Peyer's patch (tissue), 4 donors: ENCODE measurements at places on chromosomes 5 and 9. TPM values are rescaled to one million over a fixed set of nuclear protein-coding genes. Genes with fewer than 3 reads are reported as not detected.

DNA sequence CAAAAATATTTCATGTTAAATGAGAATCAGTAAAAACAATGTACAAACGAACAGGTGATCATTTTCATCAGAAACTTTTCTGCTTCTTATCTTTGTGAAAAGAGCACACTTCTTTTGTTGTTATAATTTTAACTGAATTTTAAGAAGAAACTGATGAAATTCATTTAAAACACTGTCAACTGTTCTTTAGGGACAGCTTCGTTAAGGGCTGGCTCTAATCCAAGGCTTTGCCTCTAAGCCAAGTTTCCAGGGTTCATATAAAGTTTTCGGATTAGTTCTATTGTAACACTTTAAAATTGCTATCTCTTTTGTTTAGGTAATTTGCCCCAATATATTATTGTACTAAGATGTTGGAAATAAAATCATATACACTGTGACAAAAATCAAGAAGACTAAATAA is 559.2 kb downstream of the TUSC1 start:
- DNase-seq: no peak
- no peak overlapping the region for H3K27ac ChIP-seq
- H3K27me3 ChIP-seq: no peaks in the 10 kb centered on the region
- no peaks in the 10 kb centered on the region for H3K4me1 ChIP-seq
- H3K36me3 ChIP-seq: no peaks in the 10 kb centered on the region
- H3K4me3 ChIP-seq: no peak overlapping the region

DNA sequence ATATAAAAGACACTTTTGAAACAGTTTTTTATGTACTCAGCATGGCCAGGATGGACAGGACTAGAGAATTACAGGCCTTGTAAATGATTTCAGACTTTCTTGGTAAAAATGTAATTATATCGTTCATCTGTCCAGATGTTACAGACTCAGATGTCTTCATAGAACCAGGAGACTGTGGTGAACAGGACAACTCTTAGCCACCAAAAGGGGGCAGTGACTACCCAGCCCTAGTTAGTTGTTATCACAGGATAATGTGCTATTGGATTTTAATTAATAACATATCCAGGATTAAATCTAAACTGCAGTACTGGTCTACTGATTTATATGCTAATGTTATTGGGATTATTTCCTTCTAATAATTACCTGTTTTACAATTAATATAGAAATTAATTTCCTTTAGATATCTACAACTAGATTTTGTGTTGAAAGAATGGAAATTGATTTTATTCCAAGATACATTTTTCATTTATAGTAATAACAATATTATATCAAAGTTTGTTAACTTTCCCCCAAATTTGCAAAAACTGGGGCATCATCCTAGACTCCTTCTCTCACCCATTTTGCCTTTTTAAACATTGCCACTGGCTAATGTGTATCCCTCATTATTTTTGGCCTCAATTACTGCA is 99.4 kb downstream of the MTREX start:
- no peaks in the 10 kb centered on the region for H3K4me1 ChIP-seq
- H3K4me3 ChIP-seq: no peak overlapping the region
- DNase-seq: no peak
- H3K27ac ChIP-seq: no peak overlapping the region
- H3K27me3 ChIP-seq: no peaks in the 10 kb centered on the region

DNA sequence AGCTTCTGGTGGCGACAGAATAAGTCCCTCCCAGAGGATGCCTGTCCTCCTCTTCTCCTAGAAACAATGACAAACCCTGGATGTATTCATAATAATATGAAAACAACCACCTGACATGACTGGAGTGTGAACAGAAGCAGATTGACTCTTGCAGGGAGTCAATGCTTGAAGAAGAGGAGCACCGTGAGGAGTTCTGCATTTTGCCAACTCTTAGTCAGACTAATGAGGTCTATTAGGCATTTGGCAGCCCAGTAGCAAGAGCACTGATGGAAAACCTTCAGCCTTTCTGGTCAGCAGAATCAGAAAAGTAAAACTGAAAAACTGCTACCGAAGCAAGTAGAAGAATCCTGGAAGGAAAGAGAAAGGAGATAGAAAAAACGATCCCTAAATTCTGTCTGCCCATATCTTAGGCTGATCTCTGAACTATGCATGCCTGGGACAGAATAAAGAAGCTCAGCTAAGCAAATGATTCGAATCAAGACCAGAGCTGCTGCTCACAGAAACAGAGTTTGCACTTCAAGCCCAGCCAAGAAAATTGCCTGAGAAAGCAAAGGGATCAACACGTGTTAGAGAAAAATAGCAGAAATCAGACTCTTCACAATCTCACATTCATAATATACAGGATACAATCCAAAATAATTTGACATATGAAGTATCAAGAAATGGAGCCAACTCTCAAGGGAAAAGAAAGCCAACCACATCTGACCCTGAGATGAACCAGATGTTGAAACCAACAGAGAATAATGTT is 69.5 kb upstream of the OSMR start:
- DNase-seq: no peak
- H3K4me3 ChIP-seq: no peak overlapping the region
- H3K27me3 ChIP-seq: no peaks in the 10 kb centered on the region
- no peak overlapping the region for H3K27ac ChIP-seq
- H3K4me1 ChIP-seq: no peaks in the 10 kb centered on the region

DNA sequence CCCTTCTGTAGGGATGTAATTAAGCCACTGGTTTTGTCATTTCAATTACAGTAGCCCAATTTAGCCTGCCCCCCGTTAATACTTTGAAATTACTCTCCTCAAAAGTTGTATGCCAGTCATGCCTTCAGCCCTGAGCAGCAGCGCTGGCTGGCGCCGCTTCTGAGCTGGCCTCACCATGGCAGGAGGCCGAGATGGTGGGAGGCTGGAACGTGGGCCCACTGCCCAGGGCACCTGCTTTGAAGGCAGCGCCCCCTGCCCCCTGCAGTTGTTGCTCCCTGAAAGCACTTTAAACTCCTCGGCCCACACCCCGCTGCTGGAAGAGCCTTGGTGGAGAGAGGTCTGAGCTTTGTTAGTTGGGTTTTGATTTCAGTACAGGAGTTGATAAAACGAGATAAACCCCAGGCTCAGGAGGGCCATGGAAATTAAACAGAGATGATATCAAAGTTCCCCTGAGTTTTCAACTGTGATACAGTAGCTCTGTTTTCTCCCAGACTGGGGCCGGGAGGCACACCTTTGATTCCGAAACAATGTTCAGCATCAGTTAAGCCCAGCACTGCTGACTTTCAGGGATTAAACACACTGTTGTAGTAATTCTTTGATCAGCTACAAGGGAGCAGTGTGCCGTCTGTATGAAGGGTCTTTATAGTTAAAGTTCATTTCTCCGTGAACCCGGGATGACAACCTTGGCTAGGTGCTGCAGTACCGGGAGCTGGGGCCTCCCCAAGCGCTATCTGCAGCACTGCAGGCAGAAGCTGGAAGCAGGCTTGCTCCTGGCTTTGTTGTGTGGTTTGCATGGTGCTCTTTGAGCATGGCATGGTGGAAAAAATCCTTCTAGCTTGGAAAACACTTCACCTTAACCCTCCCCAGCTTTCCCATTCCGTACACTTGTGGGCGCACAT is 9.5 kb downstream of the MVB12B start:
- no peaks in the 10 kb centered on the region for H3K4me1 ChIP-seq
- H3K27me3 ChIP-seq: no peaks in the 10 kb centered on the region
- no peak for DNase-seq
- no peak overlapping the region for H3K27ac ChIP-seq

DNA sequence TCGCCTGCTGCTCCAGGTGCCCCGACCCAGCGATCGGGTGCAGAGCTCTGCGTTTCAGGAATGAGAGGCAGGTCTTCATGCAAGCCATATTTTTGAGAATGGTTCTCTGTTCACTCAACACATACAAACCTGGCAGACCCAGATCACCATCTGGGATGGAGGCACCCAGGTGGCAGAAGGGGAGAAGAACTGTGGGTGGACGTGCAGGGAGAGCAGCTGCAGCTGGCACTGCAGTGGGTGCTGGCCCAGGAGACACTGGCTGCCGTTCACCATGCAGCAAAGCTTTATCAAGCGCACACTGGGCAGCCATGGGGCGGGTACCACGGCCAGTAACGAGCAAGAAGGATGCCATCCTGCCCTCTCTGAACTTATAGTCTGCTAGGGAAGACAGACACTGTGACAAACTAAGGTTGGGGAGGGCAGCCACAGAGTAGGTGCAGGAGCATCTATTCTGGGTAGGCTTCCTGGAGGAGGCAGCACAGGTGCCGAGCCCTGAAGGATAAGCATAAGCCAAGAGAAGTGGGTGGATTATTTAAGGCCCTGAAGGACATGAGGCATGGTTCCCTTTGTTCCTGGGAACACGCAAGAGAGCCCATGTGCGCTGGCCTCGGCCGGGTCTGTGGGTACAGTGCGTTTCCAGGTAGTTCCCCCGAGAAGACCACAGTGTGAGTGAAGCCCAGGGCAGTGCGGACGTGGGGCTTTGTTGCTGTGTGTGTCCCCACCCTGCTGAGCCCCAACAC is 46.2 kb upstream of the FCN2 start:
- H3K27ac ChIP-seq: no peak overlapping the region
- DNase-seq: no peak
- no peak overlapping the region for H3K4me3 ChIP-seq
- H3K4me1 ChIP-seq: no peaks in the 10 kb centered on the region

GRCh38 chr9:116984111-116984510 is 297.0 kb downstream of the TRIM32 start:
- no peak overlapping the region for H3K4me3 ChIP-seq
- H3K27me3 ChIP-seq: no peaks in the 10 kb centered on the region

- H3K4me1 ChIP-seq: no peaks in the 10 kb centered on the region
- no peak for DNase-seq
- no peaks in the 10 kb centered on the region for H3K36me3 ChIP-seq
- H3K27ac ChIP-seq: no peak overlapping the region
- no peaks in the 10 kb centered on the region for H3K27me3 ChIP-seq
Observed at GRCh38 chr5:97095318-97095732, 47.1 kb downstream of the LIX1 start.

GRCh38 chr5:41433552-41434181 is 76.7 kb downstream of the PLCXD3 start:
- no peaks in the 10 kb centered on the region for H3K36me3 ChIP-seq
- no peaks in the 10 kb centered on the region for H3K4me1 ChIP-seq
- no peaks in the 10 kb centered on the region for H3K27me3 ChIP-seq
- DNase-seq: no peak
- H3K4me3 ChIP-seq: no peak overlapping the region

- no peak overlapping the region for H3K27ac ChIP-seq
- no peak for DNase-seq
- H3K4me1 ChIP-seq: no peaks in the 10 kb centered on the region
- H3K27me3 ChIP-seq: no peaks in the 10 kb centered on the region
Observed at GRCh38 chr9:97808972-97809371, 44.1 kb upstream of the FOXE1 start.

DNA sequence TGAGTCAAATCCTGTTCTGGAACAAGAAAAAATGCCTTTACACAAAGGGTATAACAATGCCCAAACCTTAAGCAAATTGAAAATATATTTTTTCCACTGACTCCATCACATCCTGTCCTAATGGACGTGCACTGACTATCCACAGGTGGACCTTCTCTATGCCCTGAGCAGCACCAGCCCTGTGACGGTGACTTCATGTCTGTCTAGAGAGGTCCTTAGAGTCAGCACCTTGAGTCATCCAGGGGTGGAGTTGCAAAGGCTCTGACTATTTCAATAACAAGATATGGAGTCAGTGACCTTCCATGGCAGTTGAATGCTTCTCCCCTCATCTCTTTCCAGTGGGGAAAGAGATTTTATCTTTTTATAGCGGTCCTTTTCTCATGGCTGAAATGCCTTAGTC is 78.0 kb downstream of the YIPF5 start:
- H3K4me1 ChIP-seq: no peaks in the 10 kb centered on the region
- no peak overlapping the region for H3K27ac ChIP-seq
- DNase-seq: no peak
- H3K4me3 ChIP-seq: no peak overlapping the region
- H3K27me3 ChIP-seq: no peaks in the 10 kb centered on the region

- H3K27ac ChIP-seq: no peak overlapping the region
- no peak overlapping the region for H3K4me3 ChIP-seq
- H3K27me3 ChIP-seq: no peaks in the 10 kb centered on the region
- H3K4me1 ChIP-seq: no peaks in the 10 kb centered on the region
- H3K36me3 ChIP-seq: no peaks in the 10 kb centered on the region
Observed at GRCh38 chr5:41835645-41836044, 34.6 kb downstream of the OXCT1 start.

GRCh38 chr9:127545196-127546124 is 66.6 kb upstream of the STXBP1 start:
- DNase-seq: no peak
- no peaks in the 10 kb centered on the region for H3K36me3 ChIP-seq
- H3K27ac ChIP-seq: peak overlapping the region; percentile 51
- H3K4me1 ChIP-seq: no peaks in the 10 kb centered on the region
- no peak overlapping the region for H3K4me3 ChIP-seq
- no peaks in the 10 kb centered on the region for H3K27me3 ChIP-seq

DNA sequence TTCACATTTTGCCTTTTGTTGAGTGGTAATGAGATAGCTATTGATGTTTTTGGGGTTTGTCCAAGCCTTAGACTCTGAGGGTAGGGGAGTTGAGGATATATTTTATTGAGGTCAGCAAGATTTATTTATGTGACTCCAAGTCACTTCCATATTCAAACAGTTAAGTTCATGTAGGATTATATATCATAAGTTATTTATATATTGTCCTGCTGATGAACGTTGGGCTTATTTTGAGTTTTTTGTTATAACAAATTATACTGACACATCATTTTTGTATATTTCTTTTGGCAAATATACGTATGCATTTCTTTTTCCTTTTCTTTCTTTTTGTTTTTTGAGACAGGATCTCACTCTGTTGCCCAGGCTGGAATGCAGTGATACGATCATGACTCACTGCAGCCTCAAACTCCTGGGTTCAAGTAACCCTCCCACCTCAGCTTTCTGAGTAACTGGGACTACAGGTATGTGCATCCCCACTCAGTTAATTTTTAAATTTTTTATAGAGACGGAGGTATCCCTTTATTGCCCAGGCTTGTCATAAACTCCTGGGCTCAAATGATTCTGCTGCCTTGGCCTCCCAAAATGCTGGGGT is 23.5 kb upstream of the IL12B start:
- no peaks in the 10 kb centered on the region for H3K27me3 ChIP-seq
- no peak overlapping the region for H3K4me3 ChIP-seq
- H3K4me1 ChIP-seq: no peaks in the 10 kb centered on the region
- DNase-seq: no peak

DNA sequence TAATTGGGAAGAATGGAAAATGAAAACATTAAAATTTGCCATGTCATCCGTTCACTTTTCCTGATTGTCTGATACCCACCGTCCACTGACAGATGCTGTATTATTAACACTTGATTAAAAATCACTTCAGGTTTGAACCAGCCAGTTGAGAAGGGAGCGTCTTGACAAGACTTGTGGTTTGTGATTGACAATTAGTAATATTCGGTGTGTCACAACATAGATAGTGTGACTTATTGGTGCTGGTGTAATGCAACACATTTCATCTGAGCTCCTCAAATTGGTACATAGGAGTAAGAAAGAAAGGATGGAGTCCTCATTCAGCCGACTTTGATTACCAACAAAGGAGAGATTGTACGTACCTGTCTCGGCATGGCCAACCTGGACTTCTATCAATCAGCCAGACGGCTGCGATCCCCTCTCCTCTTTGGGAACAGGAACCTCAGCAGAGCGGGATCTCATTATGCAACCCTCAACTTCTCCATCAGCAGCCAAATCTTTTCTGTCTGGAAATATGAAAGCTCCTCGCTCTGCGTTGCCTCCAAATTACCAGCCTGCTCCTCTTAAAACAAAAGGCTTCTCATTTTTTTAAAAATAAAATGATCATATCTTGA is 211.7 kb upstream of the MVB12B start:
- no peak overlapping the region for H3K4me3 ChIP-seq
- no peak for DNase-seq
- H3K27ac ChIP-seq: no peak overlapping the region
- no peaks in the 10 kb centered on the region for H3K4me1 ChIP-seq

GTF3C4 gene
- 5.6 TPM for total RNA-seq

GRIN1 gene
- total RNA-seq: not detected
